ENCODE measurements at places on chromosomes 11 and 22.

GRCh38 chr11:62463121-62463542 is 44.3 kb downstream of the SCGB1A1 start:
- no peak for DNase-seq

DNA sequence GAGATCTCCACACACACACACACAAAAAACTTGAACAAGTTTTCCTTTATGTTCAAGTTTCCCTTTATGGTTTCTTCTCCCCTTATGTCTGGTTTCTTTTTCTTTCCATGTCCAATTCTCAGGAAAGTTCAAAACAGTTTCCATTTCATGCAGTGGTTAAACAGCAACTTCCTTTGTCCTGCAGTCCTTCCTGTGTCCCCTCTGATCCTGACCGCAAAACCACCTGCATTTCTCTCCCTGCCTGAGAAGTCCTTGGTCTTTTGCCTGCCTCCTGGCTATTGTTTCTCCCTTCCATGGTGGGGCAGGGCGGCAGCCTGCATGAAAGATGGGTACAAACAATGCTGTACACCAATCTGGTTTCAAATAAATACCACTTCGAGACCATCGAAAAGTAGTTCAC is 58.3 kb upstream of the SORL1 start:
- DNase-seq, result no peak

GRCh38 chr11:115657586-115657985 is 153.4 kb upstream of the CADM1 start:
- no peak for DNase-seq

DNA sequence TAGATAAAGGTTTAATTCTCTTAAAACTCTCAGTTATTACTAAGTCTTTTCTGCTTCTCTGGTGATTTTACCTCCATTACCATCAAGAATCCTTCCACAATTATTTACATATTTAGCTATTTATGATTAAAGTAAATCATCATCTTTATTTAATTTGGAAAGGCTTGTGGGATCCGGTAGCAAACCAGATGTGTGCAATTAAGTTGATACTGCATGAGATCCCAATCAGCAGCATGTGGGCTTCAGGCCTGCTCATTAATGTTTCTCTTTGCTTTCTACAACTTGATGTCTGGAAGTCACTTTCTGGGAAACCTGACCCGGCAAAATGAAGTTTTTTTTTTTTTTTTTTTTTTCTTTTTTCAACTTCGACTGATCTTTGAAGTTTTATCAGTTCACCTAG is 558.4 kb upstream of the ANO5 start:
- no peak for DNase-seq

DNA sequence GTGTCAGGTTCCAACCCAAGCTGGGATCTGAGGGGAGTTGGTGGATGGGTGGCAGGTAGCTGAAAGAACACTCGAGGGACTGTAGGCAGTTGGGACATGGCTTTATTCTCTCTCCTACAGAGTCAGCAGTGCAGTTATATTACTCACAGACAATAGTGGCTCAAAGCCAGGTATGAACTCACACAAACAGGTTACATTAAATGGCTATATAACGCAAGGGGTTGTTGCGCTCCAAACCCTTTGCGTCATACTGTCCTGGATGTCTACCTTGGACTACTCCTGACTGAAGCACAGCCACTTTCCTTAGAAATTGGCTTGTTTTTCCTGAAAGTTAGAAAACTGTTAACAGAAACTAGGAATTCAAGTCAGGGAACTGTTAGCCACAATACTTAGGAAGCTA is 66.4 kb upstream of the OR4B1 start:
- no peak for DNase-seq
